ENCODE measurements at places on chromosomes 16 and 17.

DNA sequence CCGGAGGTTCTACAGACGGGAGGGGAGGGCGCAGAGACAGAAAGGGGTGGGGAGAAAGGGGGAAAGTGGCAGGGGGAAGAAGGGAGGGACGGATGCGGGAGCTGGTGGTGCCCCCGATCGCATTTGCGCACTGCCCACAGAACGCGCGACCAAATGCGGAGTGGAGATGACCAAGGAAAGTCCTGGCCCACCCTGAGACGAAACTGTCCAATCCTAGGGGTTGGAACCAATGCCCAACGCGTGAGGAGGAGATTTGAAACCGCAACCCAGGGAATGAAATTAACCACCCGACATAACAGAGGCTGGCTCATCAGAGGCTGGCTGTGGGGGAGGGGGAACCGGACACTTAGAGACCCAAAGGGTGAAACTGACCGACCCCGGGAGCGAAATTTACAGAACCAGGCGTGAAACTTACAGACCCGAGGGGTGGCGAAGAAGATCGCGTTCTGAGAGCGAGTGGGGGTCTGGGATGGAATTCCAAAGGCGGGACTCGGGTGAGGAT is 1.4 kb downstream of the HES7 start:
- peak; percentile 24 for DNase-seq

DNA sequence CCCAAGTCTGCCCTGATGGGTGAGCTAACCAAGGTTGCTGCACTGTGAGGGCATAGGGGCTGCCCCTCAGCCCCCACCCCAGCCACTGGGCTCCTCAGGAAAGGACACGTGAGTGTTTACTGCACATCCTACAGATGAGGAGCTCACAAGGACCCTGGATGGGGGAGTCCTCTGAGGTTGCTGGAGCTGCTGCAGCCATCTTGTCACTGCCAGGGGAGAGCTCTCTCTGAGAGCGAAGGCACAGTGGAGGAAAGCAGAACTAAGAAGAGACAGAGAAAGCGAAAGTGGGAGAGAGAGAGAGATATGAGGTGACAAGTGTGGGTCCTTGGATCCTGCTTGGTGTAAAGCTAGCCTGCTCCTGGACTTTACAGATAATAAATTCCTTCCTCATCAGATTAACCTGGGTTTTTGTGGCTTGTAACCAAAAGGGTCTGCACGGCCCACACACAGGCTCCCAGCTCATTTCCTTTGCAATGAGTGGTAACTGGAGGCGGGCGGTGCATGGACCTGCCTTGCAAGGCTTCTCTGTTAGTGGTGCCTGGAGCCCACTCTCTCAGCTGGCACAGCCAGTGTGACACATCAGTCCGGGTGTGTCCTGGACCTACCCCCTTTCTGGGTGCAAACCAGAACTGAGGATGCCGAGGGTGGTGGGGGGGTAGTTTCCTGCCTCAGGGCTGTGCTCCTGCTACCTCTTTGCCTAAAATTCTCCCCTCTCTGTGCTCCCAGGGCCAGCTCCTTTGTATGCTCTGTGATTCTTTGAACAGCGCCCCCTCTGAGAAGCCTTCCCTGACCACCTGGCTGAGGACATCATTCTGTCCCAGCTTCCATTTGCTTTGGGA is 14.2 kb downstream of the SNX20 start:
- peak; percentile 43 for DNase-seq

GRCh38 chr17:1931844-1932579 is 93.1 kb downstream of the RTN4RL1 start:
- peak; percentile 53 for DNase-seq

DNA sequence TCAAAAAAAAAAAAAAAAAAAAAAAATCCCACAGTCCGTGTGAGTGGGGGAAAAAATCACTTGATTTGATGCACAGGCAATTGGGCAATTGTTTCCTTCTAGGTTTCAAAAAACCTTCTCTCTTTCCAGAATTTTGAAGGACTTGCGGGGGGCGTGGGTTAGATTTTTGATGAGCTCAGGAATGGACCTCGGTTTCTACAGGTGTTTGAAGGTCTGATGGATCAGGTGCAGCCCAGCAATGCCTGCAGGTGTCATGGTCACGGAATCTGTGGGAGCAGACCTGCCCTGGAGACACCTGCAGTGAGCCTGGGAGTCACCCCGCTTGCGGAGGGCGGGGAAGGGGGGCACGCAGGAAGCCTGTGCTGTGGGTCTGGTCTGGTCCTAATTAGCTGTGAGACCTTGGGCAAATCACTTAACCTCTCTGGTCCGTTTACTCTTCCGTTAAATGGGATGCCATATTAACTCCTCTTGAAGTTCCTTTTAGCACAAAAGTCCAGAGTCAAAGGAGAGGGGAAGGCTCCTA is 174.2 kb downstream of the IRF8 start:
- DNase-seq: no peak

DNA sequence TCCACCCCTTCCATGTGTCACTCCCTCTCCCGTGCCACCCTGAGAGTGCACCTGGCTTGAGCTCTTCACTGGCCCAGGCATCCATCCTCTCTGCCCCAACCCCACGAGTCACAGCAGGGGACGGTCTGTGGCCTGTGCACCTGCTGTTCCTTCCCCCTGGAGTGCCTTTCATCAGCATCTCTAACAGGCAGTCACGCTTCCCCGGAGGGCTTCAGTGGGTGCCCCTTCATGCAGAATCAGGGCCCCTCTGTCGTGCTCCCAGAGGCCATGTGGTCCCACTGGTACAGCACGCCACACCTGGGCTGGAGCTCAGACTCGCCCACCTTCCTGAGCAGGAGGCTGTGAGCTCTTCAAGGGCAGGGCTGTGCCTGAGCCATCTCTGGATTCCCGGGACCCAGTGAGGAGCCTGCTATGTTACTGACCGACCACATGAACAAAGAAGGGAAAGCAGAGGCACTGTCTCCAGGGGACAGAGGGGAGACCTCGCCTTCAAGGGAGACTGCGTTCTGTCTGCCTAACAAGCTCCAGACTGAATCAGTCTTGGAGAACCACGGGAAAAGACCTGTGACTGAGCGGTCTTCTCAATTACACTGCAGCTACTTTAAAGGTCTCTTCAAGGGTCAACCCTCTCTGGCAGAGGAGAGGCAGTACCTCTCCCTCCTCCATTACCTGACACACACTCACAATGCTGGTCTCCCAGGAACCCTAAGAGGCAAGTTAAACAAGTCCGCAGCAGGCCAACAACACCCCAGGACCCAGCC is 78.8 kb upstream of the DOC2B start:
- no peak for DNase-seq

- DNase-seq: no peak
Measured at GRCh38 chr17:17587614-17588337, 3.7 kb downstream of the PEMT start.

DNA sequence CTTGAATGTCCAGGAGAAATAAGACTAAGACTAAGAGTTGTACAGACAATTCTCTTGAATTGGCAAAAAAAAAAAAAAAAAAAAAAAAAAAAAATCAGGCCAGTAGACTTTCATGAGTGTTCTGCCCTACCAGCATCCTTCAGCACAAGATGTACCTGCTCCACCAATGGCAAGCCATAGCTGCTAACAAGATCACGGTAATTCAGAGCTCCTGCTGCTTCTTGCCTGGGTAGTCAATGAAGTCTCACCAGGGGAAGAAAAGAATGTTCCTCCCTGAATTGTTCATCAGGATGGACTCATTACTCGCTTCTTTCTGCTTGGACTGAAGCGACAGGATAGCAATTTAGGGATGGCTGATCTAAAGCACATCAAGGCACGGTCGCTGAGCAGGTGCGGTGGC is 31.1 kb upstream of the APOH start:
- DNase-seq: no peak

- DNase-seq: no peak
Measured at GRCh38 chr17:27994586-27994985, 47.9 kb upstream of the NLK start.

DNA sequence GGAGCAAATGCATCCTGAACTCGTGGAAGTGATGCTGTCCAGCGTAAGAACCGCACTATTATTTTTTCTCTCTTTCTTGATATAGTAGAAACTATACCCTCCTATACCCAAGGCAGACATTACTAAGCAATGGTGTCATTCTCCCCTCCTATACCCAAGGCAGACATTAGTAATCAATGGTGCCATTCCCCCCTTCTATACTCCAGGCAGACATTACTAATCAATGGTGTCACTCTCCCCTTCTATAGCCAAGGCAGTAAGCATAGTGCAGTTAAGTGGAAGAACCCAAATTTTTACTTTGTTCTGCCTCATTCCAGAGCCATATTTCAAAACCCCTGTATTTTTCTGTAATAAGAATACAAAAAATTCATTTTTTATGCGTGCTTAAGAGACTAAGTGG is 506.2 kb upstream of the EEF2KMT start:
- DNase-seq: no peak

DNA sequence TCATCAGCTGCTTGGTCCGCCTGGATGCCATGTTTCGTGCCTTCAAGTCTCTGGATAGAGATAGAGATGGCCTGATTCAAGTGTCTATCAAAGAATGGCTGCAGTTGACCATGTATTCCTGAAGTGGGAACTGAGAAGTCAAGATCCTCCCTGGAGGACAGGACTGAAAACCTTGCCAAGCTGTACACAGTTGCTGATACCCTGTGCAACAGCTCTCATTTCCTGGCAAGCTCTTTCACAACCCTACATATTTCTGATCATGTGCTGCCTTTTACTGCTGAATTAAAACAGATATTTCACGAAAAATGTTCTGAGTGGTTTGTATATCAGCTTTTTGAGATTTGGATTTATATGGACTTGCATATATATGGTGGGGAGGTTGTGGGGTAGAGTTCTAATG is 898 bp downstream of the CAPNS2 start:
- DNase-seq: no peak

- no peak for DNase-seq
Measured at GRCh38 chr16:17567455-17567854, 96.7 kb upstream of the XYLT1 start.

GRCh38 chr17:78374631-78375274 is 3.7 kb upstream of the PGS1 start:
- peak; percentile 89 for DNase-seq

DNA sequence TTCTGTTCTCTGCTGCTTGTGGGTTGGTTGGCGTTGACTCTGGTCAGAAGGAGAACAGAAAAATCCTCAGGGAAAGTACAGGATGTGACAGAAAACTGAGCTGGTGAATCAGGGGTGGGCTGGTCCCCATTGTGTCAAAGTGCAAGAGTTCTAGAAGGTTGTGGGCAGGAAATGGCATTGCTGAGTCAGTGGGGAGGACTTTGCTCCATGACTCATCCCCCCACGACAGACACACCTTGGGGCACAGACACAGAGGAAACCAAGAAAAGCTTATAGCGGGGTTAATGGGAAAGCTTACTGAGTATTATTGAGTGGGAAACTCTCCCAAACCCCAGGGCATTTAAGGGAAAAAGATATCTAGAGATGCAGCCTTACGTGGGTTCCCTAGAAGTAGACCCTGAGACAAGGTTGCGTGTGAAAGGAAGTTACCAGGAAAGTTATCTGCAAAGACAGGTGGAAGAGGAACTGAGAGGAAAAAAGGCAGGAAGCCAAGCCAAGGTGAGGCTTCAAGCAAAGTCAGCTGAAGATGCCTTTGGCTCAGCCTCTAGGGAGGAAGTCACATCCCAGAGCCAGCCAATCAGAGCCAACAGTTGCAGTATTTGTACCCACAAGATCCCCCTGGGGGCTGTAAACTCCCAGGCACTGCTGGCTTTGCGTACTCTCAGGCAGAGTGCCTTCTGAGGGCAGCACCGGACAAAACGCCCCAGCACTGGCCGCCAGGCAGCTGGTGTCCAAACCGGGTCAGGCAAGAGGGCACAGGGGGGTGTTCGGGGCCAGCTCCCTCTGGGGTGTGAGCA is 86.4 kb downstream of the FOXL1 start:
- DNase-seq: peak; percentile 46

GRCh38 chr16:23924128-23924527 is 88.3 kb downstream of the PRKCB start:
- no peak for DNase-seq

DNA sequence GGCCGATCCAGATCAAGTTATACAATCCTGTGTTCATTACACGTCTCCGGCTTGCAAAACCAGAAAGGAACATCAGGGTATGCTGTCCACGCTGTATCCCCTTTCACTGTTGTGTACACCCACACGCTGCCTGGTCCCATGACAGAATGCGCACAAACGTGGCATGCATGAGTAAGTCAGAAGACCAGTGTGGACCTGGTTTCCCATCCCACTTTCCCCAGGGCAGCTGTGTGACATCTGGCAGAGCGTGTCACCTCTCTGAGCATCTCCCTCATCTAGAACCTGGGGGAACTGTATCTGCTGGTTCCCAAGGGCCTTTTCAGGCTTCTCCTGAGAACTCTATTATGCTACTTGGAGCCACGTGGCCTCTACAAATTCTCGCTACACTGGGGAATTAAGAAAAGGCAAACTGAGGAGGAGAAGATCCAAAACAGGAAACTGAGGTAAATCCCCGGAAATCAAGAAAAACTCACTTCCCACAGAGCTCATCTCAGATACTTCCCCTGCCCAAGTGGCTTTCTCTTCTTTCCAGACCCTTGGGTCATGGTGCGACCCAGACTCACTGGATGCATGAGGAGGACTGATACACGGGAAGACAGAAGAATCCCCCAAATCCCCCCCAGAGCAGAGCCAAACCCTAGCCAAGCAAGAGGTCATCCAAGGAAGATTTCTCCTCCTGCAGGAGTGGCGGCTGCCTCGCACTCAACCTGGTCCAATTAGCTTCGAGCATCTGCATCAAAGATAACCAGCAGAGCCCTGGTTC is 139.3 kb downstream of the GAS7 start:
- DNase-seq: no peak
